ENCODE measurements at places on chromosomes 16 and 17.
A peak's percentile ranks its signal among the peaks of the same experiment; 100 is the strongest.

DNA sequence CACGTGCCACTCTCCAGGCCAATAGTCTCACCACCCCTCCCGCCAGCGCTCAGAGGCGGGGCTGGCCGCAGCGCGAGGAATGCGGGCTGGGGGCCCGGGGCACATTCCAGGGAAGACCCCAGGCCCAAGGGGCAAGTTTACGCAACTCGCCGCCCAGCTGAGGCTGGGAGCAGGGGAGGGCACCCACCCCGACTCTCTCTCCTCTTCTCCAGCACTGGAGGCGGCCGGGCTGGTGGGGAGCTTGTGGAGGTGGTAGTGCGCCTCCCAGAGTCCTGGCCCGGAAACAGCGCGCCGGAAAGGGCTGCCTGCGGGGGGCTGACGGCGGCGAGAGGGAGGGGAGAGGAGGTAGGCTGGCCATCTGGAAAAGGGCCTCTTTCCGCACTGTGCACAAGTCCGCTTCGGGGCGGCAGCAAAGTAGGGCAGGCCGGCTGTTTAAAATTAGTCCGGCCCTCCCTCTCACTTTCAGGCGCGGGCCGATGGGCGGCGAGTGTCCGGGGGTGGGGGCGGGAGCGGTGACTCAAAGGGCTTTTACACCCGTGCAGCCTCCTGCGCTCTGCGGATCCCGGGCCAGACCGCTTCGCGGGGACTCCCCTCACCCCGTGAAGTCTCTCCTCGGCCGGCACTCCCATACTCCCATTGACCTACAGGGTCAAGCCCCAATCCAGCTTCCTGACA is 1.1 kb downstream of the FHOD1 start:
- DNase-seq, result peak; percentile 77

DNA sequence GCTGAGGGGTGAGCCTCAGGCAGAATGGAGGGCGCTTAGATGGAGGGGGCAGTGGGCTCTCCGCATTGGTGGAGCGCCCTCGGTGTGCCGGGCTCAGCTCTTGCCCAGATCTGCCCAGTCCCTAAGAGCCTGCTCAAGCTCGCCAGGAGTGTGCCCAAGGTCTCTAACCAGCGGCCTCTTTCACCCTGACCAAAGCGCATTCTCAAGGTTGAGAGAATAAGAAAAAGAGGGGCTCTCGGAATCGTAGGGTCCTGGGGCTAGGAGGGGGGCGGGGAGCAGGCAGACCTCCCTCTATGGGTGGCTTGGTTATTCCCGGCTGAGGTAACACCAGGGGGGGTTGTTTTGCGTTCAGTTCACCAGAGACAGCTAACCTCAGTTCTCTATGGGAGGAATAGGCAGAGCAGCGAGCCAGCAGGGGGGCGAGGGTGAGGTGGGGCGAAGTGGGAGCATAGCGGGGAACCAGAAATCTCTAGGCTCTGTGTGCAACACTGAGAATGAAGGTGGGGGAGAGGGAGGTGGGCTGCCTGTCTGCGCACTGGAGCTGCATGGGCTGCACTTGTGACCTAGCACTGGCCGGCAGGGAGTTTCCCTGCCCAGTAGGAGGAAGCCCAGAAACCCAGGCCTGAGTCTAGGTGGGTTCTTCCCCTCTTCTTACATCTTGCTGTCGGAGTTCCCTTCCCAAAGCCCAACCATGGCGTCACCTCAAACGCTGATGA is 3.0 kb downstream of the TMEM132E start:
- no peak for DNase-seq

- no peak for DNase-seq
Measured at GRCh38 chr16:89759746-89760340, 38.5 kb downstream of the ZNF276 start.

DNA sequence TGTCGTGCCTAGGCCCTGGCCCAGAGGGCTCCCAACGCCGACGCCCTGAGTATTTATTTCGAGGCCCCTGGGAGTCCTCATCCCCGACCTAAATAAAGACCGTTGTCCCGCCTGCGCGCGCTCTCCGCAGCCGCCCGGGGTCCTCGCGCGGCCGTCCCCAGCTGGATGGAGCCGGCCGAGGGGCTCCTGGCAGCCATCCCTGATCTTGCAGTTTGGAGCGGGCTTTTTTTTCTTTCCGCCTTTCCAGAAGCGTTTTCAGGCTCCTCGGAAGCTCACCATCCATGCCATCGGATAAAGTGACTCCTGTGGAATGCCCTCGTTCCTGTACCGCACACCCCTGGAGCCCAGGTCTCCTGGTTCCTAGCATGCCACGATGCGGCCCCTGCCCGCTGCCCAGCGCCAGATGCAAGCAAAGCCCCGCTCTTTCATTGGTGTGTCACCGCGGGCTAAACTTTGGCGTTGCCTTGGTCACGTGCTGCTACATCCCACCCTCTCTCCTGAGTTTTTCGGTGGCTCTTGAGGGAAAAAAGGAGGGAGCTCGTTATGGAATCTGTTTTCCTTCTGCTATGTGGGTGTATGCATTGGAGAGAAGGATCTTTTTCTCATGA is 716 bp downstream of the TMEM94 start:
- peak; percentile 54 for DNase-seq

DNA sequence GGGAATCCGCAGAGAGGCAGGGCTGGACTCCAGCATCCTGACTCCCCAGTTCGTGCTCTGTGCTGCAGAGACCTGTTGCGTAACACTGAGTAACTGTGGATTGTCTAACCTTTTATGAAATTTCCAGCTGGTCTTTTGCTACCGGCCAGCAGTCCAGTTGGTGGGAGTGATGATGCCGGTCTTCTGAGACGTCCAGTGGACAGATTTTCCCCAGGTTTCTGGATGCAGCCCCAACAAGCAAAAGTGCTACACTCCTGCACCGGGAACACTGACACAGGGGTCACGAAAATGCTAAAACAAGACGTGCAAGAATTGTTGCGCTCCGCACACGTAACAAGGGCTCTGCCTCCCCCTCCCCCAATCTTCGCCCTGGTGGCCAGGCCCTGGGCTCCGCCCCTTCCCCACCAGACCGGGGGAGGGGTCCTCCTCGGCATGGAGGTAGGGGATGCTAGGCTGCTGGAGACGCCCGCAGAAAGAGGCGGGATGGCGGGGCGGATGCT is 701 bp upstream of the MRC2 start:
- peak; percentile 93 for DNase-seq

DNA sequence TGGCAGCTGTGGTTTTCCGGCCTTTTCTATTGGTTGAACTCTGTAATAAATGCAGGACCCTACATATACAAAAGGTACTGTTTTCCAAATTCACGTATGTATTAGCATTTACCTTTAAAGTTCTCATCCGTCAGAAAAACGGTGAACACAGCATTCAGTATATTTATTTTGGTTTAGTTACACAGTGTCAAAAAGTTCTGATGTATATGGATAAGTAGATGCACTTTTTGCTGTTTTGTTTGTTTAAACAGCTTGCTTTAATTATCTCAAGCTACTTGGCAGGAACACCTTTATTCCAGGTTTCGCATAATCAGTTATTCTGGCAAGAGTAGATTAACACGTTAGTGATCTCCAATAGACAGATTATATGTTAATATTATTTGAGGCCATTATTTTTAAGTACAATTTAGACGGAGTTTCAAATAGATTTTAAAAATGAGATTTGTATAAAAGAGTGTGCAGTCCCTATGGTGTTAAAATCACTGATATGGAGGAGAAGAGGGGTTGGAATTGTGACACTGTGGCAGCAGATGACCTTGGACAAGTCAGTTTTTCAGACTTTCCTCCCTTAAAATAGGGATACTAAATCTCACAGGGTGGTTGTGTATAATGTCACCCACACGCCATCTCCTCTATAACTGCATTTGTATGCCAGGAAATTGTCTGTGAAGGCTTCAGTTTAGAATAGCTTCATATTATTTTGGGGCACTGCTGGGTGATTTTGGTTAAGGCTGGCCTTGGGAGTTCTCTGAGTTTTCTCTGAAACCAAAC is 2.1 kb downstream of the HERPUD1 start:
- DNase-seq, result peak; percentile 39

Measured in fibroblast of the aortic adventitia (primary cell).